ENCODE measurements at places on chromosomes 5 and 9.

DNA sequence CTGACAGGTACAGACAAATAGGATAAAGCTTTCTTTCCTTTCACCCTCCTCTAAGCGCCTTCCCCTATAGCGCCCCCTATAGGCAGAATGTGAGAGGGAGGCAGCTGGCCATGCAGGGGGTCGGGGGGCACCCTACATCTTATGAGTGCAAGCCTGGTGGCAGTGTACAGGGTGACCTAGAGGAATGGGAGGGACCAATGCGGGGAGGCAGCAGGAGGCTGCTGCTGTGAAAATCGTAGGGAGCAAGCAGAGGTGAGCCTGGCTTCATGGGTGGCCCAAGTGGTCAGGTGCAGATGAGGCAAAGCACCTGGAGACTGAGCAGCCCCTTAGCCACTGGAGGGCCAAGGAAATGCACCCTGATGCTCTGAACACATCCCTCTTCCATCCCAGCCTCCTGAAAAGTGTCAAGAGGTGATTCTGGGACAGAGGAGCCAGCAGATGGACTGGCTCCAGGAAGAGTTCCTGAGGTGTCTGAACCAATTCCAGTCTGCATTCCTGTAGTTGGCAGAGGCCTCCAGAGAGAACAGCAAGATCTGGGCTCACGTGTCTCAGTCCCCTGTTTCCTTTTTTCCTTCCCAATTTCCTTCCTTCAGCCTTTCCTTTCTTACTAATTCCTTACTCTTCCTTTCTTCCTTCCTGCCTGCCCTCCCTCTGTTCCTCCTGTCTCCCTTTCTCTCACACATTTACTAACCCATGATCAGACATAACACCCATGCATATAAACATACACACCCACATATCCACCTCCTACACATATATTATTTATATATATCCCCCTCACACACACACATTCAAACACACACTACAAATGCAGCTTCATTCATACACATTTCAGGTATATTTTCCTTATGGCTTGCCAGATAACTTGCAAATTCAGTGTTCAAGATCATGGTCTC, 32.8 kb upstream of the GALNT10 start:
- no peak for DNase-seq

- DNase-seq = no peak
These were observed 145.4 kb downstream of the GABBR2 start for GRCh38 chr9:98563212-98563907.

- no peak for DNase-seq
These were observed 63.2 kb downstream of the SERINC5 start for GRCh38 chr5:80192507-80193241.

DNA sequence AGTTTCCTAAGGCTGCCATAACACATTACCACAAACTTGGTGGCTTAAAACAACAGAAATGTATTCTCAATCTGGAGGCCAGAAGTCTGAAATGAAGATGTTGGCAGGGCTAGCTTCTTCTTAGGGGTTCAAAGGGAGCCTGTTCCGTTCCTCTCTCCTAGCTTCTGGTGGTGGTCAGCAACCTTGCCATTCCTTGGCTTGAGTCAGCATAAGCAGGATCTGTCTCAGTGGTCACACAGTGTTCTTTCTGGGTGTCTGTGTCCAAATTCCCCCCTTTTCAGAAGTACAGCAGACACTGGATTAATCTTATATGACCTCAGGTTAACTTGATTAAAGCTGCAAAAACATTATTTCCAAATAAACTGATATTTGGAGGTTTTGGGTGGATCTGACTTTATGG, 2.1 kb upstream of the OSMR start:
- DNase-seq = no peak

DNA sequence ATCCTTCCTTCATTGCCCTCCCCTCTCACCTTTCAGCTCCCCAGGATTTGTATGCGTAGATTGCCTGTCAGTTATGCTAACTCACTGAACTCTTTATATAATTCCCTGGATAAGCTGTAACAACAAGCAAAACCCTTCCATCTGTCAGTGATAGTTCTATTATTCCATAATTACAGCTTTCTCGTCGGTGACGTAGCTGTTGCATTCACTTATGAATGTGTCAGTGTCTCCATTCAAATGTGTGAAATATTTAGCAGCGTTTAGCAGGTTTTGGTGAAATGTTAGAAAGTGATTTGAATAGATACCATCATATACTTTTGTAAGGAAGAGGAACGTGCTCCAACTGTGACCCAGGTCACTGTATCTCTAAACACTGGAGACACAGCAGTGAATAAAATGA, 45.2 kb downstream of the PIP5K1B start:
- DNase-seq = no peak

Measured in stimulated activated CD8-positive, alpha-beta memory T cell treated with anti-CD3 and anti-CD28 coated beads, Interleukin-12 subunit alpha, Interleukin-12 subunit beta, amount 100 ng/mL, for 1 hour (primary cell).